ENCODE measurements at places on chromosomes 4 and X.

GRCh38 chr4:8439914-8440491, 520 bp downstream of the ACOX3 start:
- no peak for DNase-seq

DNA sequence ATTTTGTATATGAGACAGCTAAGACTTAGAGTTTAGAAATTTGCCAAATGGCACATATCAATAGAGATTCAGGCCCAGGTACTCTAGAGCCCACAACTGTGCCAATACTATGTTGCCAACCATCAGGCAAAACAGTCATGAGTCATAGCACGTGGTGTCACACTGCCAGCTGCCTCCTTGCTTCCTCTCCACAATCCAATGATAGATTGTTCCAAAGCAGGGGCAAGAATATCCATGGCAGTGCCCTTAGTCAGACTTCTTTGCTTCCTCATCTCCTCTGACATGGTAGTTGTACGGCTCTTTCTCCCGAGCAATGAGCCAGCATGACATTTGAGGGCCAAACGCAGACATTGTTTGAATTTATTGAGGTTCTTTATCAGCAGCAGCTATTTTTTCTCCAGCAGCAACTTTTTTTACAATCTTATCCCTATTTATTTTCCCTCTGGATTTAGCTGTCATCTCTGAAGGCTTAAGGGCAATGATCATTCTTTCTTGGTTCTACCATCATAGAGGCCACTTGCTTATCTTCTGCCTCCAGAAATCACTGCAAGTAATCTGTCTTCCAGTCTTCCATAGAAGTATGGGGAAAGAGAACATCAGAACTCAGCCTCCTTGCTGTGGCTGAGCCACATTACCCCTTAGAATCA, 169.7 kb downstream of the COL4A6 start:
- no peak for DNase-seq

DNA sequence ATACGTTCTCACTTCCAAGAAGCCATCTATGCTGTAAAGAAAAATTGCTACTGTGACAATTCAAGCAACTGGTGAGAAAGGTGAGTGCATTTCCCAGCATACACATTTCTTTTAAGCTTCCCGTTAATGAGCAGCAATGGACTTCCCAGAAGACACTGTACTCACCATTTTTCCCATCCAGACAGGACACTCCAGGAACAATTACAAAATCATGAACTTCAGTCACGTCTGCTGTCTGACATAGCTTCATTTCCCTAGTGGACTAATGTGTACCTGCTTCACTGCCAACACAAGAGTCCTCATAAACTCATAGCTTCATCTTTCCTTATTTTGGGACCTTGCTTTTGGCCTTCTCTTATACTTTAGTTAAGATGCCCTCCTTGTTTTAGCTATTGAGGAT, 156.9 kb downstream of the ENOX2 start:
- DNase-seq = no peak

GRCh38 chr4:118757761-118758251, 72.6 kb downstream of the METTL14 start:
- no peak for DNase-seq

DNA sequence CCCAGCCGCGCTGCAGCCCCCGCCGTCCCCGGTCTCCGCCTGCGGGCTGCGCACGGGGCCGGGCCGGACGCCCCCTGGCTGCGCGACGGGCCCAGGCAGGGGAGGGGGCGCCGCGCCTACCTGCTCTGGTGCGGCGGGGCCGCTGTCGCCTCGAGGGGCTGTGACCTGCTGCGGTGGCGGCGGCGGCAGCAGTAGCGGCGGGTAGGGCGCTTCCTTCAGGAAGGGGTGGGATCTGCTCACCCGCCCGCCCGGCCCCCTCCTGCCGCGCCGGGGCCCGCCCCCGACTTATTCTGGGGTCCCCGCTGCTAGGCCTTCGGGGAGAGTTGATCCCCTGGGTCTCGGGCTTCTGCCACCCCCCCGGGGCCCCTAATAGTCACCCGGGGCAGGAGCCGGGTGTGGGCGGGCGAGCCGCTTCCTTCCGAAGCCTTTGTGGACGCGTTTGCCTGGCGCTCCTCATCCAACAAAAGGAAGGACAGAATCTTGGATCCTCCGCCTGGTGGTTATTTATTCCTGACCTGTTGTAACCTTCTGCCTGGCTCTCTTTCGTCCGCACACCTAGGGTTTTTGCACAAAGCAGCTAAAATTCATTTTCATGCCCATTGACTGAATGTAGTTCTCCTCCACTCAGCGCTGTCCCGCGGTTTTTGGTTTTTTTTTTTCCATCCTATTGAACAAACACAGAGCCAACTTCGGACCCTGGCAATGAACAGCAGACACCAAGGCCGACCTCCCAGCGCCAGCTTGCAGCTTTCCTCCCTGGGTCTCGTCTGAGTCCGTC, at the start of gene TMEM150C:
Gene TMEM150C (minus strand): TSS at position 203 of the 778 bp plus-strand sequence. CDS start 57,331 bp downstream, outside the sequence.
- no peak for DNase-seq
